Activated CD4-positive, alpha-beta T cell treated with anti-CD3 and anti-CD28 coated beads, Interleukin-2, amount 50 U/mL, for 16 hours (primary cell): ENCODE measurements at places on chromosomes 11 and 22.

DNA sequence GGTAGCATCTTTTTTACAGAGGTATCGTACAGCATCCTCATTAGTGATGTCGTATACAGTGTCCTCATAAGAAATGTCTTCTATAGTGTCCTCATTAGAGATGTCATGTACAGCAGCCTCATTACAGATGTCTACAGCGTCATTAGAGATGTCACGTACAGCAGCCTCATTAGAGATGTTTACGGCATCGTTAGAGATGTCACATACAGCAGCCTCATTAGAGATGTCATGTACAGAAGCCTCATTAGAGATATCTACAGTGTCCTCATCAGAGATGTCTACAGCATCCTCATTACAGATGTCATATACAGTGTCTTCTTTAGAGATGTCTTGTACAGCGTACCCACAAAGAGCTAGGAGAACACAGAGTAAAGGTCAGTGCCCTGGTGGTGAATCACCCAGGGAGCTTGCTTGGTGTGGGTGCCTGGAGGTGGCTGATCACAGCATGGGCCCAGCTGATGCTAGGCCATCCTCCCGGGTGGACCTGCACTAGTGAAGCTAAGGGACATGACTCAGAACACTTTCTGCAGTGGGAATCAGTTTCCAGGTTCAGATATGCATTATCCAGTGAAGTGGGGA, 109.2 kb downstream of the IGLL1 start:
- no peak for DNase-seq

- DNase-seq = no peak
These were observed 96.7 kb downstream of the LARGE1 start for GRCh38 chr22:33823552-33823951.

GRCh38 chr11:1157645-1158591, at the start of gene MUC5AC:
MUC5AC (plus strand) TSS chr11:1157953; CDS start chr11:1158000, 47 bp downstream.
- DNase-seq = no peak

DNA sequence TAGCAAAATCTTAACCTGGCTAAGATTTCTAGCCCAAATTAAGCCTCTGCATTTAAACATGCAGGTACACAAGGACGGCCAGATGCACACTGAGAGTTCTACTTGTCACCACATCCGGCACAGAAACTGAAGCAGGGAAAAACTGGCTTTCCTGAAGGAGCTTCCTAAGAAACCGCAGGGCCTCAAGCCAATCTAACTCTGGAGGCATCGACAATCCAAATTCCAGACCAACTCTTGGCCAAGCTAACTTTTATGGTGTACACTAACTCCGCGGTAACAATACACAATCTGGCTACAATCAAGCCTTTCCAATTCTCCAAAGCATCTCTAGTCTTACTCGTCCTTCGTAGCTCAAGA, 1.2 kb downstream of the MSANTD2 start:
- DNase-seq = peak; percentile 6
